GM12878 (cell line): ENCODE measurements at places on chromosomes 5 and 9.

DNA sequence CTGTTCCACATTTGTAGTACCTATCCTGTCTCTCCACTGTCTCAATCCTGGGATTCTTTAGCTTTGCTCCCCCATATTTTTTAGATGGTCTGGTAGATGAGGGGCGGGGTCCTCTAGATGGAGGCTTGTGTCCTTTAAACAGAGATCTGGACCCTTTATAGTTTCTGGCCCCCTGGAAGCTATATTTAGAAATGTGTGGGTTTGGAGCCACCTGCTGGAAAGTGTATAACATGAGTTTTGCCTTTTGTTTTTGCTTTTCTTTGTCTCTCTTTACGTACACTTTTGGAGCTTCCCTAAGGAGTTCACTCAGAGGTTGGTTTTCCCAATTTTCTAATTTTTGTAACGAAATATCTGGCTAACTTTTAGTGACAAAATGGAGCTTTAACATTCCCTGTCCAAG, 110.7 kb downstream of the CFAP95 start:
- DNase-seq, result no peak

DNA sequence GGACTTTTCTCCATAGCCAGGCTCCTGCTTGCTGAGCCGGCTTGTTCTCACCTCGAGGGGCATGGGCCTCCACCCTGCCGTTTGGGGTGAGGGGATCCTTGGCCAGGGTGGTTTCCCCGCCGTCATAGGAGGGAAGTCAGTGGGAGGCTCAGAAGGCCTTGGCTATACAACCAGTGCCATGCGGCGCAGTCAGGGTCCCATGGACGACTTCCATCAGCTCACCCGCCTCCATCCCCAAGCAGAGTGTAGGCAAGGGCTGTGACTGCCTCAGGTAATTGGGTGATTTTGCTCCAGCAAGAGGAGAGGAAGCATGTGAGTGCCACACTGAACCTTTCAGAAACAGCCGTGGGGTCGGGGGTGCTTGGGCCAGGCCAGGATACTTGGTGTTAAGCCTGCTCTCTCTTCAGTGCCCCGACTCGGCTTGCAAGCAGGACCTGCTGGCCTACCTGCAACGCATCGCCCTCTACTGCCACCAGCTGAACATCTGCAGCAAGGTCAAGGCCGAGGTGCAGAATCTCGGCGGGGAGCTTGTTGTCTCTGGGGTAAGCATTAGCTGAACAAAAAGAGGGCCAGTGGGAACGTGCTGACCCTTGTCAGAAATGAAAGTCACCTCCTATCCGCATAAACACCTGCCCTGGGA, 57.2 kb upstream of the LRRTM2 start:
- DNase-seq, result no peak

DNA sequence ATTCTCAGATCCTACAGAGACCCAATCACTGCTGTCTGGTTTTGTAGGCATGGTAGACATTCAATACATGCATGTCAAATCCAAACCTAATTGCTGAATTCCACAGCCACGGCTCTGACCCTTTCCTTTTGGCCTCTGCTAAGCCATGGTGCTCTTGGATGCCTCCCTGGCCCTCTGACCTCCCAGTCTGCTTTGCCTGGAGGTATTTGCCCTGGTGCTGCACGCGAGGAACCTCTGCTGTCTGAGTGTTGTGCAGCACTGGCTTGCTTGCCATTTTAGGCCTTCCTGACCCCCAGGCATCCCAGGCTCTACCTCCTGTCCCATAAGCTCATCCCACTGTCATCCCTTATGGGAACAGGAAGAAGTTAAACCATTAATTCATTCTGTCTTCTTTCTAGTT, 60.9 kb downstream of the DOCK2 start:
- no peak for DNase-seq

DNA sequence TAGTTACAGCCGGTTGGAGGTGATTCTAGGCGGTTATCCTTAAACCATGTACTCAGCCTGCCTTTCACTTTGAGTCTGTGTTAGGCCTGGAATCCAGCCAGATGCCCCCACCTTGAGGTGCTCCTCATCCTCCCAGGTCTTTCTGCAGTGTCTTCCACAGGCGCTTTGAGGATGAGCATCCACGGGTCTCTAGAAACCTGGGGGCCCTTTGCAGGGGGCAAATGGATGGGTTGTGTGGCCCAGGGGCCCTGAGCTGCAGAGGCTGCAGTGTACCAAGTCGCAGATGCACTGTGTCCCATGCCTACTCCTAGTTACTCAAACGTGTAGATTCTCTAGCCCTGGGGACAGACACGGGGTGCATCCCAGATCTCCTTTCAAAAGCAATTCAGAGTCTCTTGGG, 242.1 kb upstream of the IRX1 start:
- DNase-seq, result no peak

DNA sequence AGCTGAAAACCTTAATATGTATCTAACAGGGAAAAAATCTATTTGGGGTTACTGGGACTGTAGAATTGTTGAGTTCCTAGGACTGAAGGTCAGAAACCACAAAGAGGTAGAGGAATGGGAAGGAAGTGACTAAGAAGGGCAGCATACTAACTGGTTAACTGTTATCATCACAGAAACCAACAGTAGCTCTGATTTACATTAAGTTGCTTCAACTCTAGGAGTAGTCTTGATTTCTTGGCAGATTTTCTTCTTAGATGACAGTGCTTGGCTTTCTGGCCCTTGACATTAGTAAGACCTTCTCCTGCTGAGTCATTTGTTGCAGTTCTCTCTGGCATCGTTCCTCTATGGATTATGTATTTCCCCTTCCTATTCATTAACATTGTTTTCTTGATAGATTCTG, 116.1 kb upstream of the RASA1 start:
- no peak for DNase-seq

DNA sequence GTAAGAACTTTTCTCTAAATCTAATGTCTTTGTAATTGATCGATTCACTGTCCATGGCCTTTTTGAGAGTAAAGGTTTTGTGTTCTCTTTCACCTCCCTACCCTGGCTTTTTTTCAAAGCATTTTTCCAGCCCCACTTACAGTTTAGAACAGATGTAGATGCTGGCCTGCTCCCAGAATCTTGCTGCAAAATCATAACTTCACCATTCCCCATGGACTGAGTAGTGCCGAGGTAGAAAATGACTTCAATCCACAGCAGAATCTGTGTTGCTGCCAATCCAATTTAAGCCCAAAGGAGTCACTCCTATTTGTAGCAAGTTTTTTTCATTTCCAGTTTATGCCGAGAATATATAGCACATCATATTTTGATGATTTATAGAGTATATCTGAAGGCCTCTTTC, 46.5 kb upstream of the CEMIP2 start:
- no peak for DNase-seq

- DNase-seq, result no peak
These were observed 24.4 kb upstream of the COL5A1 start for GRCh38 chr9:134617246-134617645.

DNA sequence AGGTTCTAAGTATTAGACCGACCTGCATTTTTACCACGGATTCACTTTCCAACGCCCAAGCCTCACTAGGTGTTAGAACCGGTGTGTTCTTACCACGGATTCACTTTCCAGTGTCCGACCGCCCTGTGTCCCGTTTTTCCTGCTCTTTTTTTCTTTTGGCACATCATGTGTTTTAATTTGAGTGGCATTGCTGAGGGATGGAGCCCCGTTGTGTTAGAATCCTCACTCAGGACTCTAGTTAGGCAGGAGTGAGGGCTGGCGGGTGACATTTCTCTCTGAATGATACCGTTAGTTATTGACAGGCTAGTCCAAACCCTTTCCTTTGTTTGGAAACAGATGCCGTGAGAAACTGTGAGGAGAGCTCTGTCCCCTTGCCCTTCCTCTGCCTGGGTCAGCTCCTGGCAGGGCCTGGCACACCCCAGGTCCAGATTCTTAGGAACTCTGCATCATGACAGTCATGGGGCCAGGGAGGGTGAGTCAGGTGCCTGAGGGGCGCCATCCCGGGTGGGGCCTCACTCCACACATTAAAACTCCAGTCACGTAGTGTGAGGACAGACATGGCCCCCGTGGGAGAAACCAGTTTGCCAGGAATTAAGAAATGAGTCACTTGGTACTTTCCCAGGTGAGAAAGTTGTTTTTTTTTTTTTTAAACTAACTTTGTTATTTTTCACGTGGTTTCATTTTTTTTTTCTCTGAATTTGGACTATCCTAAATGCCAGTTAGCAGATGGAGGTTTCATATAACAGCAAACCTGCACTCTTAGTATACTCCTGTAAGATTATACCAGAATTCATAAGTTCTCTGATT, 15.8 kb downstream of the EXOC3 start:
- peak; percentile 56 for DNase-seq

- DNase-seq, result no peak
These were observed 33.1 kb downstream of the APTX start for GRCh38 chr9:32968101-32969011.

DNA sequence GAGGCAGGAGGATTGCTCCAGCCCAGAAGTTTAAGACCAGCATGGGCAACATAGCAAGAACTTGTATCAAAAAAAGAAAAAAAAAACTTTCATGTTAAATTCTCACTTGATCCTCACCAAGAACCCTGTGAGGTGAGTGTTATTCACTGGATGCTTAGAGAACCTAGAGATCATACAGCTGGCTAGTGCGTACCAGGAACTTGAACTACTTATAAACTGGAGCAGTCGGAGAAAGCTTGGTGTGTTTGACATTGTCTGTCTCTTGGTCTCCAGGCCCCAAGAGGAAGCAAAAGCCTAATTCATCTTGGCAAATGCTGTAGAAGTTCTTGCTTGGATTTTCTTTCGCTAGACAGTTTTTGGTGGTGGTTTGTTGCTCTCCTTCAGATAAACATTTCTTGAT, 18.1 kb downstream of the TJP2 start:
- DNase-seq, result no peak

GRCh38 chr5:138240650-138241385, 27.7 kb upstream of the CDC23 start:
- no peak for DNase-seq
